ENCODE measurements at places on chromosomes 3 and 15. TPM values are rescaled to one million over a fixed set of nuclear protein-coding genes. Genes with fewer than 3 reads are reported as not detected.

DNA sequence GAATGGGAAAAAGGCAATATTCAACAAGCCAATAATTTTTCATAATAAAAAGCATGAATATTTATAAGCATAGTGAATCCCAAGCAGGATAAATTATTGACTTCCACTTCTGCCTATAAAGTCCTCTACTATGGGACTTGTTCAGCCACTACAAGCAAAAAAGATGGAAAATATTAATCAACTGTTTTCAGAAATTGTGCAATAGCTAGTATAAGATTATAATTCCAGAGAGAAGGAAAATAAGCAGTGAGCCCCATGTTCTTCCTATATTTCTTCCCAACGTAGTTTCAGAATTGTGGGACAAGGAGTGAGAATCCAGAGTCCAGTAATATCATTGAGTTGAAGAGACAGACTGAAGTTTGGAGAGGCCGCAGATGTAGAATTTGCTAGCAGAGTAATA, 24.3 kb downstream of the SGO1 start:
- no peak for DNase-seq

- no peak for DNase-seq
Measured at GRCh38 chr3:64144241-64144900, 80.9 kb downstream of the PRICKLE2 start.

DNA sequence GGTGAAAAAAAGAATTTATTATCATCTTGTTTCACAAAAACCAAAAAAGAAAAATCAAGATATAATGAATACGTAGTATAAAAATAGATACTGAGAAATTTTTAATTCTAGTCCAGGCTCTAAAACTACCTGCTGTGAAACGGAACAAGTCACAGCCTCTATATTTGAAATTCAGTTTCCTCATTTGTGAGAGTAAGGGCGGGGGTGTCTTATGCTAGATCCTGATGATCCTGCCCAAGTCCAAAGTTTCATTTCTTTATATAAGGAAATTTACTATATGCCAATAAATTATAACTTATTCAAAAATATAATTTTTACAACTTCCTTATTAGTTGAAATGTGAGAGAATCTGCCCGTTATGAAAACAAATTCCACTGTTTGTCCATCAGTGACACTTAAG, 385.7 kb downstream of the CGGBP1 start:
- no peak for DNase-seq

DNA sequence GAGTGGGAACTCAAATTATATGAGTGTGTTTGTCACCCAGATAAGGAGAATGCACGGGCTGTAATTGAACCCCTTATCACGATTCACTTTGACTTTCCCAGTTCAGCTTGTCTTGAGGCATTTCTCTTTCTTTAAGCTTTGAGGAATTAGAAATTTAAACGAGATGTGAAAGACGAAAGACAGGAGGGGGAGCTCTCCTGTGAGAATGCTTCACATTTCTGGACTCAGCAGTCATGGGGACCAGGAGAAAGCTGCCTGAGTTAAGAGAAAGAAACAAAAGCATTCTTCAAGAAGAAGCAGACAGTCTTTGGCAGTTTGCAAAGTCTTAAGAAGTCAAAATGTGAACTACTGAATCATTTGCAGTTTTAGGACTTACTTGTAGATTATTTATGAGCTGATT, 205.6 kb downstream of the NECTIN3 start:
- DNase-seq = no peak

GRCh38 chr15:33443708-33444107, 132.9 kb downstream of the RYR3 start:
- DNase-seq = no peak

GRCh38 chr3:59994732-59995304, 945.0 kb upstream of the CFAP20DC start:
- no peak for DNase-seq

GRCh38 chr15:85615930-85616329, 178.8 kb downstream of the KLHL25 start:
- no peak for DNase-seq

DNA sequence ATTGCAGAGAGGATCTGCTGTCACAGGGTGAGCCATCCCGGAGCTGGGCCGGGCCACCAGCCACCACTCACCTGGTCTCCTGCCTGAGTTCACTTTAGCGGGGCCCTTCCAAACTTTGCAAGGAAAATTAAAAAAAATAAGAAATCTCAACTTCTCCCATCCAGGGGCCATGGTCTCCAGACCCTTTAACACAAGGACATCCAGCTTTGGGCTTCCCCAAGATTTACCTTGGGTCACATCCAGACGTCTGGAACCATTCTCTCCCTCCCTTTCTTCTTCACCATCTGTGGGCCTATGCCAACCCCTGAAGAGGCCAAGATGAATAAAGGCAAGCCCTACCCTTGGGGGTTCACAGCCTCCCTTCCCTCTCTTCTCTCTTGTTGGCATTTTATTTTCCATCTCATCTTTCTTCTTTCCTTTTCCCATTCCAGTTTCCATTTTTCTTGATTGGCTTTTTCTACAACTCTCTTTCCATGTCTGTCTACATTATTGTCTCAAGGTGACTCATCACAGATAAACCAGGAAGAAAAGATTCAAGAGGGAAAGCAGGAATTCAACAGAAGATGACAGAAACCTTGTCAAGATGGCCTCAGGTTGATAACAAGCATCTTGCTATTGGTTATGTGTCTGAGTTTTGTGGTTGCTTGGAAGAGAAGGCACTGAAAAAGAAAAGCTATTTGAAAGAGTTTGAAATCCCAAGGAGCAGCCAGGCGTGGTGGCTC, 49.5 kb downstream of the ITGA11 start:
- DNase-seq = no peak

- no peak for DNase-seq
Measured at GRCh38 chr3:102225407-102226132, 209.2 kb upstream of the ZPLD1 start.

GRCh38 chr3:141505166-141505565, 18.3 kb downstream of the RASA2 start:
- DNase-seq = no peak

DNA sequence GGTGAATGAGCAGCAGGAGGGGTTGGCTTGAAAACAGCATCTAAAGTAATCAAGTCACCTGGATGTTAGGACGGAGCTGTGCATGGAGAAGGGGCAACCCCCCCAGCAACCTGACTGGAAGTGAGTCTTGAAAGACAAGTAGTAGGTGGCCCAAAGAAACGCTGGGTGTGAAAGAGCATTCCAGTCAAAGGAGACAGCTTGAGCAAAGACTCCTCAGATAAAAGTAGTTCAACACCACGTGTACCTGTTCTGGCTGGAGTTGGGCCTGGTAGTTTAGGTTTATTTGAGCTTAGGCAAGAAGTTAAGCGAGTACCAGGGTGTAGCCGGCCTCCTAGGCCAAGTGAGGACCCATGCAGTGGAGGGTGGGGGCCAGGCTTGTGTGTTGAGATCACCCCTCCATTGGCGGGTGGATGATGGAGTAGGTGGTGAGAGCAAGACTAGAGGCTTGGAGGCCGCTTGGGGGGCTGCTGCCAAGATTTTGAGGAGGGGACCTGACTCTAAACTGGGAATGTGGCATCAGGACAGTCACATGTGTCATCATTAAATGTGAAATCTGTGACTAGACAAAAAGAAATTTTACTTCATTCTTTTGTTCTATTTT, 61.3 kb downstream of the ABHD2 start:
- no peak for DNase-seq

DNA sequence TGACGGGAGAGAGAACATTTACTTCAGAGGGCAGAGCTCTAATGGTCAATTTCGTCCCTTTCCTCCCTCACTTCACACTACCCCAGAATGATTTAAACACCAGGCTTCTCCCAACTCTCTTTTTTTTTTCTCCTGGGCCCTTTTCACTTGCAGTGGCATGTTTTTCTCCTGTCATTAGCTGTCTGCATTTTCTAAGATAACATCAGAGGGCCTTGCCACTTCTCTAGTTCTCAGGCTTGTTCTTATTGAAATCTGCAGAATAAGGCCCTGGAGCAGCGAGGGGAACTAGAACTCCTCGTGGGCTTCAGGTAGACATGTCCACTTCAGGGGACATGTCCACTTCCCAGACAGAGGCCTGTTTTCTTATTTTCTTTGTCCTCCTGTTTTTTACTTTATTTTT, 514.4 kb upstream of the TBL1XR1 start:
- DNase-seq = no peak

- no peak for DNase-seq
Measured at GRCh38 chr15:85899927-85900326, 105.2 kb upstream of the KLHL25 start.

DNA sequence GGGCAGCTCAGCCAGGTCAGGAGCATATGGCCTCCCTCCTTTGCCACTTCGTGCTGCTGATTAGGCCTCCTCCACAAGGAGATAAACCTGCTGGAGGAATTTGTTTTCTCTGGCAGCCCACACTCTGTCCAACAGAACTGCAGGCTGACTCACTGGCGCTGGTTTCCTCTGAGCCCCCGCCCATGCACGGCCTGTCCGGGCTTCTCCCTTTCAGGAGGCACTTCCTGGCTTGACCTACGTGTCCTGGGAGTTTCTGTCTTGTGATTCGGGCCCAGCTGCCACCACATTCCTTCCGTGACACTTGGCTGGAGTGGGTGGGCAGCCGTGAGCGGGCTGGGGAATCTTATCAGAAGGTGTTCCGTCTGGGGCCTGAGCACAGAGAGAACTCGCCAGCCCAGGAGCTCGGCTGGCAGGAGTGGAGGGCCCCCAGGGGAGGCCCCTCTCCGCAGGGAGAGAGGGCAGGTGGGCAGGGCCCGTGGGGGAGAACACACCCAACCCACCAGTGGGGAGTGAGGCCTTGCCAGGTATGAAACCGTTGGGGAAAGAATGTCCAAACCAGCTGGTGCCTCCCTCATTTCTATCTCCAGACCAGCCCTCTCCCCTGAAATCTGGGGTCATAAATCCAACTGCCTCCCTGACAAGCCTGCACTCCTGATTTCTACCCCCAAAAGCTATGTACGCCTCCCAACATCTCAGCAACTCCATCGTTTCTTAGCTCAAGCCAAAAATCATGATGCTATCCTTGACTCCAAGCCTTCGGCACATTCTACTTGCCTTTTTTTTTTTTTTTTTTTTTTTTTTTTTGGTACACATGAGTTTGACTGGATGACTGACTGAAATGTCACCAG, 110.6 kb upstream of the MEF2A start:
- peak; percentile 90 for DNase-seq

GRCh38 chr15:59258317-59258716, 51.7 kb downstream of the LDHAL6B start:
- no peak for DNase-seq

- no peak for DNase-seq
Measured at GRCh38 chr3:60269377-60269776, 981.9 kb downstream of the FHIT start.

GRCh38 chr15:41689834-41690233, 29.6 kb downstream of the MGA start:
- DNase-seq = no peak

DNA sequence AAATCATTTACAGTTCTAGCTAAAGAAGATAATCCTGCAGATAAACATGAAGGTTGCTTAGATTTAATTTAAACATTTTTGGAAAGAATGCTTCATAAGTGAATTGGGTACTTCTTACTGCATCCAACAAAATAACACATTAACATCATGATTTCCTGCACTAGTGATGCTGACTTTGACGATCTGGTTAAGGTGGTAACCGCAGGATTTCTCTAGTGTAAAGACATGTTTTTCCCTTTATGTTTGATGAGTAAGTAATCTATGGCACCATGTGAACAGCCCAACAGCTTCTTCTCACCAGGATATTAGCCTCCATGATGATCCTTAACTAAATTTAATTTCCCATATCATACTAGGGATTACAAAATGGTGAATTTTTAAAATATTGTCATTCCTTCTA, 14.1 kb downstream of the SPPL2A start:
- no peak for DNase-seq

- DNase-seq = no peak
Measured at GRCh38 chr15:60137711-60138396, 133.7 kb downstream of the FOXB1 start.

DNA sequence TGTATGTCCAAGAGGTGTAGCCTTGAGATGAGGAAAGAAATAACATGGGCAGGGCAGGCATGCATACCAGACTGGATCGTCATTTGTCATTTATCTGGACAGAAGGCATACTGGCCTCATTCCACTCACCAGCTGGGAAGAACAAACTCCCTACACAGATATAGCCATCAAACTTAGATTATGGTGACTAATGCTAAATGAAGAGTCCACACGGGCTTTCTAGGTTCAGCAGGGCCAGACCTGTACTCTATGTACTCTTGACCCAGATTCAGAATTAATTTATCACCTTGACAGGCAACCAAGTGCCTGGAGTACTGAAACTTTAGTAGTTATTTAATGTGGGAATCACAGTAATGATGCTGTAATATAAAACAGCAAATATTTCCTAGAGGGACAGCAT, 164.3 kb upstream of the IL12A start:
- DNase-seq = no peak

DNA sequence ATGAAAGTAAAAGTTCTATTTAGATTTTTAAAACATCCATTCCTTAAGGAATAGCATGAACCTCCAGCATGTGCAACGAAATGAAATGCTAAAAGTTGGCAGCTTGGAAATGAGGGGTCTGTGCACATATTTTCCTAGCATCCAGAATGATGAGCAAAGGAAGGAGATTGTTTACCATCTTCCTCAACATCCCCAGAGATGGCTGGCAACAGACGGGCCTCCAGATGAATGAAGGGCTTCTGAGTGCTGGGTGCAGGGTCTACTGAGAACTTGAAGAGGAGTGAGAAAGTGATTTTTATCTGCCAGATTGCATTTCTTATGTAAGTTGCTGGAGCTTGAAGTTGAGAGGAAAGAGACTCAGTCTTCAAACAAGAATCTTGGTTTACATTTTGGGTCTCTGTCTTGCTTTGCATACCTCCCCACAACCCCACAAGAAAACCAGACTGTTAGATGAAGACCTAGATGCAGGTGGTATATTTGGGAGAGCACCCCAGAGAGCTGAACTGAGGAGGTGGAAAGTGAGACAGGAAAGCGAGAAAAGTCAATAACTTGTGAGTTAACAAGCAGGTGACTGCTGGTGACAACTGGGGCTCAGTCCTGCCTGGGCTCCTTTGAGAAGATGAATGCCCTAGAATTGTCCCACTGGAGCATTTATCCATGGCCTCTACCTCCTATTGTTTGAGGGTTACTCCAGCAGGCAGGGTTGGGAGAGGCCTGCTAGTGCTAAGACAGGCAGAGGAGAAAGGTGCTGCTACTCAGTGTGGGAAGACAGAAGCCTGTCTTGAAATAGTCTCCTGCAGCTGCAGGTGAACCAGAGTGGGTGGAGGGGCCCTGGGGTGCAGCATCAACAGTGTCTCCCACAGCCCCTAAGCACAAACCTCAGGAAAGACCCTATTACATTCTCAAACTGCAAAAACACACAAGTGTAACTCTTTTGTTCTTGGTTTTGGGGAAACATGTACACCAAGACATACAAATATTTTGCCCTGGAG, 10.5 kb upstream of the CCK start:
- no peak for DNase-seq

GRCh38 chr15:85412956-85413854, 32.8 kb downstream of the AKAP13 start:
- no peak for DNase-seq

GRCh38 chr3:5292512-5292911, 105.0 kb downstream of the EDEM1 start:
- no peak for DNase-seq

The NEIL1 gene
- 34.0 TPM for total RNA-seq

The PLCL2 gene
- total RNA-seq = 7.8 TPM

The PRC1 gene
- total RNA-seq = 31.2 TPM

The MYL3 gene
- 4.9 TPM for total RNA-seq

The MGLL gene
- total RNA-seq = 318 TPM

The PSMA4 gene
- 143 TPM for total RNA-seq

Data from left lung (tissue), 14 donors.